HuH-7 (cell line): ENCODE measurements at places on chromosomes 2 and 18.

GRCh38 chr2:8271461-8271860, 410.4 kb upstream of the ID2 start:
- no peak for DNase-seq

- DNase-seq, result no peak
These were observed 83.9 kb downstream of the INHBB start for GRCh38 chr2:120429586-120430500.

DNA sequence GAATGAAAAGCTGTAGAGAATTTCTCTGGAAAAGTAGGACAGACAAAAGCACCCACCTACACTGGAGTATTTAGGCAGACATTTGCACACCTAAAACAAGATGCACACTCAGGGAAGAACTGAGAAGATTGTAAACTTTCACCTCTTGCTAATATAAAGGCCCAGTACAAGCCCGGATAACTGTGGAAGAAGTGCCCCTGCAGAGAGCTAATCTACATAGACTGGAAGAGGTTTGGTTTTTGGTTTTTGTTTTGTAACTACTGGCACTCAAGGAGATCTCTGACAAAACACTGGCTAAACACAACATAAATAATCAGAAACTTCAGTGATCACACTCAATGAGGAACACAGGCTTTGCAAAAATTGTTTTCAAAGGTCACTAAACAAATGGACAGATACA, 782.2 kb upstream of the SLC8A1 start:
- DNase-seq, result no peak

GRCh38 chr2:23662941-23663920, 263.7 kb downstream of the ATAD2B start:
- no peak for DNase-seq

DNA sequence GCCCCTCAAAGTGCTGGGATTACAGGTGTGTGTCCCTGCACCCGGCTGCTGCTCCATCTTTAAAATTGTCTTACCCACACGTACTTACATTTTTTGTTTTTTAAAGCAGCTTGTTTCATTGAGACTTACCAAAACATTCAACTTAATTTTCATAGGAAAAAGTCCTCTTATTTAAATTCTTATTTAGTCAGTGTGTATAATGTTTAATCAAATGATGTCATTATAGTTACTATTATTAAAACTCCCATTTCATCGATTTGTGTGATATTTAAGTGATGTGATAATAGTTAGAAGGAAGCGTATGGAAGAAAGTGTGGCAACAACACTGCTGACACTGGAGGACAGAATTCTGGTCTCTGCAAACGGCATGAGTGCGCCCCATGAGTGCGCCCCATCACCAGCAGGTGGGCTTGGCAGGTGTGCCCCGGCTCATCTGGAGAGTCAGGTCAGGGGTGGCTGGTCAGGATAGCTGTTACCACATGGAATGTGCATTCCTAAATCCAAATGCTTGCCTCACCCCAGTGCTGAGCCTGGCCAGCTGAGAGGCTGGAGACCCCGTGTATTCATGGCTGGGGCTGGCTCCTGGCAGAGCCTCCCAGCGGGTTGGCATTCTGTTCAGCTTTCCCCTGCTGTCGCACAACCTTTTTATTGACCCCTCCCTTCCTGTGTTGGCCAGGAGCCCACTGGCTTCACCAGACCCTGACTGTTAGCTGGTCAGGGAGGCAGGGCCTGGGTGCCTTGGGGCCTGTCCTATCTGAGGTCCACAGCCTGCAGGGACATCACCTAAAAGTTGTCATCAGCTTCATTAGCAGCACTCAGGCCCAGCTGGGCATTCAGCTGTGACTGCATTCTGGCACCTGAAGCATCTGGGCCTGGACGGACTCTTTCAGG, 79.7 kb downstream of the AGAP1 start:
- DNase-seq, result no peak

- DNase-seq, result no peak
These were observed 33.1 kb downstream of the C18orf54 start for GRCh38 chr18:54390838-54391237.

DNA sequence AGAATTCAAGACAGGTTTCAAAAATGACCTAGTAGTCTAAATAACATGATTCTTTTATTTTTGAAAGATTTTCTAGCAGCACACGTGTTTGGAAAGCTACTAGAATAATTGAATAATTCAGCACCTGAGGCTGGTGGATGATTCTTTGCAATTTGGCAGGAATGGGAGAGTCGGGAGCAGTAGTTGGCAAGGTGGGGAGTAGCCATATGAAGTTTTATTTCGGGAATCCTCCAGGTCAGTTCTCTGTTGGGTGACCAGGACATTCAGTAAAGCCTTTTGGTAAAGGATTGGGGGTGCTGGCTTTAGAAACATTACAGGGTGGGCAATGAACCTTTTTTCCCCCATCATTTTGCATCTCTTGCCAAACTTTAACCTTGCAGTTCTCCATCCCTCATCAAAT, 75.0 kb upstream of the LYPD6B start:
- no peak for DNase-seq

DNA sequence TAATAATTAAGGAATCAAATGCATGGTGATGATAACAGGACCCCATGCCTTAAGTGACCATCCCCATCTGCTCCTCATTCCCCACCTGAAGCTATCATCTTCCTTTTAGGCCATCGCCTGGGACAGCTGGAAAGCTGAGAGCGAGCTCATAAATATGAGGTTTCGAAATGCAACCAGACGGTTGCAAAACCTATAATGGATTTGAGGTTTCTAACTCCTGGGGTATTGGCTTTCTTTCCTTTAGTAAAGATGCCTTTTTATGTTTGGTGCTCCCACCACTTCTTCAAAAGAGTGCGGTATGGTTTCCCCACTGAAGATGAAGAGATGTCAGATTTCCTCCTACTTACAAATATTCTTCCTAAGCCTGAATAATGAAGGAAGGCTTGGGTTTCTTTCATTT, 1589.5 kb upstream of the PIK3C3 start:
- no peak for DNase-seq

DNA sequence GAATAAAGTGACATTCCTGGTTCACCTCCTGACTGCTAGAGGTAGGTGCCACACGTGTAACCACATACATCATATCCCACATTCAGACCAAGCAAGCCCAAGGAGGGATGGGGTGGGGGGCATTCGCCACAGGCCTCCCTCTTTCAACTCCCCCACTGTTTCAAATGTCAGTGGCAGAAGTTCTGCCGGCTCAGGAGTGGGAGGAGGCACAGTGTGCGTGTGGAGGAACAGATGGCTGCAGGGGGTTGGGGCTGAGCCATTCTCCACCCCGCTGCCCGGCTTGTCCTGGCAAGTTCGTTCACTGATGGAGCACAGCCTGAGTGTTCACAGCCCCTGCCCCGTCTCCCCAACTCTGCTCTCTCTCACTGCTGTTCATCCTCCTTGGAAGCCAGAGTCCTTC, 75.4 kb upstream of the TANC1 start:
- no peak for DNase-seq

- no peak for DNase-seq
These were observed 4.9 kb downstream of the HOXD3 start for GRCh38 chr2:176161825-176162626.
